Left ventricle myocardium superior (tissue), 1 donor: ENCODE measurements at places on chromosomes 1 and 21. TPM values are rescaled to one million over a fixed set of nuclear protein-coding genes. Genes with fewer than 3 reads are reported as not detected.

UBE2U gene
- 1.2 TPM for total RNA-seq

RASSF5 gene
- total RNA-seq = 4.2 TPM

SPRR1A gene
- total RNA-seq = not detected

WDR64 gene
- total RNA-seq = not detected

C1orf21 gene
- total RNA-seq = 45.6 TPM

SDC3 gene
- total RNA-seq = 19.6 TPM

PLD5 gene
- total RNA-seq = not detected

GPR161 gene
- 3.0 TPM for total RNA-seq

ITLN2 gene
- total RNA-seq = not detected

RHD gene
- not detected for total RNA-seq

TCHHL1 gene
- total RNA-seq = not detected

ADORA1 gene
- 13.5 TPM for total RNA-seq

MYBPH gene
- total RNA-seq = not detected

CYP4A22 gene
- total RNA-seq = not detected

FAM78B gene
- 3.8 TPM for total RNA-seq

TENT5C gene
- total RNA-seq = 16.7 TPM

ATAD3A gene
- total RNA-seq = 18.3 TPM

SLC6A17 gene
- total RNA-seq = not detected

H3-3A gene
- total RNA-seq = 345 TPM

RGS7 gene
- not detected for total RNA-seq

AGT gene
- 54.9 TPM for total RNA-seq
